ENCODE measurements at places on chromosomes 5 and 9.

DNA sequence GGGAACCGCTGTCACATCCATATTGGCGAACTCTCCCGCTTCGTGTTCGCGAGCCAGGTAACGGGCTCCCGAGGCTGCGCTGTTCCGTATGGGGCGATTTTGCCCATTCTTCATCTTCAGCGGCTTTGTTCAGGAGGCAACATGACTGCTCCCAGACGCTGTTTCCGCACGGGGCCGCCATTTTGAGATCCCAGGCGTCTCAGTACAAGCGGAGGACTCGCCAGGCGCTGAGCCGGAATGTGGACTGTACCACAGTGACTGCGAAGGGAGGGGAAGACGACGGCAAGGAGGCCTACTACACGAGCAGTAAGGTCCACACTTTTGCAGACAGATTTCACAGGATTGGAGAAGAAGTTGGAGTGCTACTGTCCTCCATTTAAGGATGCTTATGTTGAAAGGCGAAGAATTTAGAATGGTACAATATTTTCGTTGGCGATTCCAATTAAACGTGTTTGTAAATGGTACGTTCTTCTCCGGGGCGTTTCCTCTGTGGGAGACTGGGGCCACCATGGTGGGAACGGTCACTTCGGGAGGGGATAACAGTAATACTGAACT lies 41.6 kb upstream of the ZNF300 start:
- no peak for DNase-seq

DNA sequence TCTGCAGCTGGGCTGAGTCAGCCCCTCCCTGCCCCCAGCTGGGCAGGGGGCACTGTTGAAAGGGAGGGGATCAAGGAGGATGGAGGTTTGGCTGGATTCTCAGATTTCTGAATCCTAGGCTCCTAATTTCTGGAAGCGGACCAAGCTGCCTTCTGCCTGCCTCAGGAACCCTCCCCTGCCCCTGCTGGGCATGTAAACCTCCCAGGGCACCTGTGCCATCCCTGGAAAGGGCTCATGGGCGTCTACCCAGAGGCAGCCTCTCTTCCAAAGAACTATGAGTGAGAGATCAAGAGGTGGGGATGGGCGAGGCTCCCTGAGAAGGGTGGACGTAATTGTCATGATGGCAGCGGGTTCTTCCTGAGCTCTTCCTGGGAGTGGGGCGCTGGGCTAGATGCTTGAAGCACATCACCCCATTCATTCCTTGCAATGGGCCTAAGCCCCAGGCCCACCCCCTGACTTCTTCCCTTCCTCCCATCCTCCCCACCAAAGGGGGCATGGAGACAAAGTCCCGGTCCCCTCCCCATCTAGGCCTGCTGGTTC lies 21.6 kb downstream of the CSF1R start:
- DNase-seq, result no peak

DNA sequence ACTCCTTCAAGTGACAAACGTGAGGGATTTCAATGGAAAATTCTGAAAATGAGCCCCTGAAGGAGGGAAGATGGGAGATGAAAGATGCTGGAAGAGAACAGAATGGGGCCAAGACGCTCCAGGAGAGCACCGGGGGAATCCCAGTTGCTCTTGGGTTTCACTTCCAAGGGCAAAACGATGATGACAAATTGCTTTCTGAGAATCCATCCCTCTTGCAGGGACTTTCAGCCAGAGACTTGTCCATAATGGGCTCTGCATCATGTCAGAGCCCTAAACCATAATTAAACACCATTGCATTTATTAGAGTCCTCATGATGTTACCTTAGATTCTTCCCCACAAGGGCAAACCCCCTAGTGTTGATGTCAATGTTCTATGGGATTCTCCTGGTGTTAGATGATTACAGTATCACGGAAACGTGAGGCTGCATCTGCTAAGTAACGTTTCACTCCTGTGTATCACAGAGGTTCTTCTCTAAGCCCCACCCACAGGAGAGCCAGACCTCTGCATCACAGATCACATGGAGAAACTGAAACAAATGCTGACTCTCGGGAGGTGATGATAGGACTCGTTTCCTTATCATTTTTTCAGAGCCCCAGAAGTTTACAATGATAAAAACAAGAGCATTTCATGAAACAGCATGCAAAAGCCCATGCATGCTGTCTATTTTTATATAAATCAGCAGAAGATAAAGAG lies 114.4 kb downstream of the TENT4A start:
- DNase-seq, result peak; percentile 40

DNA sequence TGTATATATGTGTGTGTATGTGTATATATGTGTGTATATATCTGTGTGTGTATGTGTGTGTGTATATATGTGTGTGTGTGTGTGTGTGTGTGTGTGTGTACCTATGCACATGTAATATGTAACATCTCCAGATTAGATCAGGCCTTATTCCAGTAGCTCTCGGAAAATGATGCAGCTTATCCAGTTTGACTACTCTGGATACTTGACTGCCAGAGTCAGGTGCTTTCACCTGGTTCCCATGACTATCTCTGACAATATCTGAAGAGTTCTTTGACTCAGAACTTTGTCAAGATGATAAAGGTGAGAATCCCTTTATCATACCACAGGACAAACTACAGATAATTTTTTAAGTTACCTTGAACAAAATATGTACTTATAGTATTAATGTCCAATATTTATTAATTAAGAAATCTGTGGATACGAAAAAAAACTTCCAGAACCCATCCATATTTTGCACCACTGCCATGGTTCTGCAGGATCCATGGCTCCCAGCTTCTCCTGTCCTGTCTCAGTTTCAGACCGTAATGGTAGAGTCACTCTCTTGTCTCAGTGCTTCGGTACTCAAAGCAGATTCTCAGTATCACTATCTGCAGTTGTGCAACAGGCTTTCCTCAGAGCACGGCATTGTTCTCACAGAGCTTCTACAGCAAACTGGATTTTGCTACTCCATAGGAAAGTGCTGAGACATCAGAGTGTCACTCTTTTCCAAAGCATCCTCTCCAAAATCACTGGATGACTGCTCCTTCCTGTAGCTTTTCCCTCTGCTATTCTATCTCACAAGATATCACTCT lies 164.4 kb upstream of the SLC12A2 start:
- no peak for DNase-seq

GRCh38 chr9:93094658-93095204 lies 1.3 kb upstream of the CARD19 start:
- peak; percentile 46 for DNase-seq

DNA sequence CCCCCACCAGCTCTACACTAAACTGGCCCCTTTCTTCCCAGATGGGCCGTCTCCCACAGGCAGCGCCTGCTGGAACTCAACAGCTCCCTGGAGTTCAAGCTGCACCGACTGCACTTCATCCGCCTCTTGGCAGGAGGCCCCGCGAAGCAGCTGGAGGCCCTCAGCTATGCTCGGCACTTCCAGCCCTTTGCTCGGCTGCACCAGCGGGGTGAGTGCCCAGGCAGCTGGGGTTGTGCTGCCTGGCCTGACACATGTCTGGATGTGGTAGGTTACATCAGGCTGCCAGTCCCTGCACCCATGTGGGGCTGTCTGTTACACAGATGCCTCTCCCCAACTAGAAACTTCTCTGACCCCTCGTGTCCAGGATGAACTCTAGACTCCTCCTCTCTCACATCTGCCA lies 9.8 kb downstream of the NHP2 start:
- no peak for DNase-seq

DNA sequence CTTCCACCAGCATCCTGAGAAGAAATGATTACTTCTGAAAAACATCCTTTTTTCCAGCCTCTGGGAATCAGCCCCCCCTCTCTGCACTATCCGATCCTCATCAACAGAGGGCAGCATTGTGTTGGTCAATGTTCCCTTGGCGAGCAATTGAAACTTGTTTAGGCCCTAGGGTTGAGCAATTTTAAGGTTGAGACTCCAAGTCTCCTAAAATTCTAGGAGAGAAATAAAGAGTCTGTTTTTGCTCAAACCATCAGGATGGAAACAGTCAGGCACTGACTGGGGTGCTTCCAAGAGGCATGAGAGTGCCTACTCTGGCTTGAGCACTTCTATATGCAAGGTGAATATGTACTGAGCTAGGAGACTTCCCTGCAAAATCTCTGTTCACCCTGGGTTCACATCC lies 12.4 kb upstream of the CYFIP2 start:
- DNase-seq, result peak; percentile 61

Measured in GM13977 (cell line).